ENCODE measurements at places on chromosomes 1 and 21.

GRCh38 chr1:202014060-202014459 is 3.7 kb downstream of the ELF3 start:
- no peak for DNase-seq

- no peak for DNase-seq
Measured at GRCh38 chr1:88462096-88462487, 222.0 kb upstream of the PKN2 start.

GRCh38 chr21:45548711-45549491 is 6.7 kb upstream of the SLC19A1 start:
- DNase-seq = no peak

GRCh38 chr21:40049031-40049930 is 182.0 kb downstream of the PCP4 start:
- DNase-seq = peak; percentile 38

DNA sequence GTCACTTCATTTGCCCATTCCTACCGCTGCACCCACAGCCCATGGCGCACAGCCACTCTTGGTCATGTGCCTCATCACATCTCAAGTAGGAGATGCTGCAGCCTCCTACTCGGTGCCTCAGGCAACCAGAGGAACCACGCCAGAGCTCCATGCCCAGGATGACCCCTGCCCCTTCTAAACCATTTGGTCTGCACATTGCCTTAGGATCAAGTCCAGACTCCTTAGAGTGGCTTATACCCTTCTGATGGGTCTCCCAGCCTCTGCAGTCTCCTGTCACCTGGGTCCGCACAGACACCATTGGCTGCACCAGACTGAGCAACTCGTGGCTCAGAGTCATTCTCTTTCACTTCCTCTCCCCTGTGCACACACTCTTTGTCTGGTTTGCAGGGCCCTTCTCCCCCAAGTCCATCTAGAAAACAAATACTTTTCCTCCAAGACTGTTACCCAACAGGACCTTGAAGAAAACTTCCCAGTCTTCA is 2.2 kb upstream of the ADORA3 start:
- no peak for DNase-seq
